Activated naive CD4-positive, alpha-beta T cell treated with anti-CD3 and anti-CD28 coated beads, Interleukin-2, amount 50 U/mL, for 16 hours (primary cell): ENCODE measurements at places on chromosomes 4 and X.

- DNase-seq, result no peak
These were observed 245.4 kb downstream of the NAF1 start for GRCh38 chr4:162921178-162921785.

DNA sequence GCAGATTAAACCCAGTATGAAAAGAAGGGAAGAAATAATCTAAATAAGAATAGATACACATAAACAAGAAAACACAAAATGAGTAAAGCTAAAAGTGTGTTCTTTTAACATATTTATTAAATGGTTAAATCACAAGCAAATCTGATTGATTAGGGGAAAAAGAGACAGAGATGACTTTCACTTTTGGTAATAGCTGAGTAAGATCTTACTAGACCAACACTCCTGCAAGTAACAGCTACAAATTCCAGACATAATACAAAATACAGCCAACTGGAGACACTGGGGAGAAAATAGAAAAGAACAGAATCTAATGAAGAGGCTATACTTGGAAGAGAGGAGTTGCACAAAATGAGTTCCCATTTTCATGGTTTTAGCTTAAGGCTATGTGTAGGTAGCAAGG is 33.5 kb downstream of the OR13H1 start:
- no peak for DNase-seq

- peak; percentile 63 for DNase-seq
These were observed 895 bp downstream of the USP51 start for GRCh38 chrX:55488593-55489313.

- no peak for DNase-seq
These were observed 69.7 kb upstream of the NOCT start for GRCh38 chr4:138945840-138946239.

- DNase-seq, result no peak
These were observed 19.4 kb downstream of the RPS6KA6 start for GRCh38 chrX:84168574-84168973.

- DNase-seq, result no peak
These were observed 10.0 kb downstream of the FBXW7 start for GRCh38 chr4:152525878-152526277.

- no peak for DNase-seq
These were observed 13.6 kb downstream of the GASK1B start for GRCh38 chr4:158159054-158159717.

DNA sequence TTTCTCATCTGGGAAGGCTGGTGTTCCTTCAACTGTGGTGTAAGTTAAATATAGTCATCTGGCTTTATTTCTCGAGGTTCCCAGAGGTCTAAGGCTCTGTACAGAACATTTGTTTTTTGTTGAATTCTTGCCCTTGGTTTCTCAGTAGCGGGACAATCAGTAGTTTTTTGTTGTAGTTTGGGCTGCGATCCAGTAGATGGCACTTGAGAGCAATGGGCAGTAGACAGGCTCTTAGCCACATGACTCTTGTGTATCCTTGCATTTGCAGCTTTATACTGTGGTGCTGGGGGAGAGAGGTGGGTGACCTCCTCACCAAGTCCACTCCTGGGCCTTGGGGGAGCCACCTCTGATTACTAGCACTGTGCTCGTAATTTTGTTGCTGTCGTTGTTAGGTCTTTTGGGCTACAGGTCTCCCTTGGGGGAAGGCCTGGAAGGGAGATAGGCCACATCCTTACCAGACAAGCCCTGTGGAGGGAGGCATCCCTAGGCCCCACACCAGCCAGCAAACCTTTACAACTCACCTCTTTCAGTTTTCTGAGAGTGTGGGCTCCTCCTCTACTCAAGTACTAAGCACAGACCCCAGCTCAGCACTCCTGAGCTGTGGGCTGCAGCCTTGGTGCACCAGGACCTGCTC is 8.1 kb downstream of the ETDB start:
- peak; percentile 31 for DNase-seq

GRCh38 chr4:129384974-129385373 is 289.0 kb downstream of the C4orf33 start:
- no peak for DNase-seq

- no peak for DNase-seq
These were observed 99.7 kb upstream of the CXCL13 start for GRCh38 chr4:77505958-77506319.

DNA sequence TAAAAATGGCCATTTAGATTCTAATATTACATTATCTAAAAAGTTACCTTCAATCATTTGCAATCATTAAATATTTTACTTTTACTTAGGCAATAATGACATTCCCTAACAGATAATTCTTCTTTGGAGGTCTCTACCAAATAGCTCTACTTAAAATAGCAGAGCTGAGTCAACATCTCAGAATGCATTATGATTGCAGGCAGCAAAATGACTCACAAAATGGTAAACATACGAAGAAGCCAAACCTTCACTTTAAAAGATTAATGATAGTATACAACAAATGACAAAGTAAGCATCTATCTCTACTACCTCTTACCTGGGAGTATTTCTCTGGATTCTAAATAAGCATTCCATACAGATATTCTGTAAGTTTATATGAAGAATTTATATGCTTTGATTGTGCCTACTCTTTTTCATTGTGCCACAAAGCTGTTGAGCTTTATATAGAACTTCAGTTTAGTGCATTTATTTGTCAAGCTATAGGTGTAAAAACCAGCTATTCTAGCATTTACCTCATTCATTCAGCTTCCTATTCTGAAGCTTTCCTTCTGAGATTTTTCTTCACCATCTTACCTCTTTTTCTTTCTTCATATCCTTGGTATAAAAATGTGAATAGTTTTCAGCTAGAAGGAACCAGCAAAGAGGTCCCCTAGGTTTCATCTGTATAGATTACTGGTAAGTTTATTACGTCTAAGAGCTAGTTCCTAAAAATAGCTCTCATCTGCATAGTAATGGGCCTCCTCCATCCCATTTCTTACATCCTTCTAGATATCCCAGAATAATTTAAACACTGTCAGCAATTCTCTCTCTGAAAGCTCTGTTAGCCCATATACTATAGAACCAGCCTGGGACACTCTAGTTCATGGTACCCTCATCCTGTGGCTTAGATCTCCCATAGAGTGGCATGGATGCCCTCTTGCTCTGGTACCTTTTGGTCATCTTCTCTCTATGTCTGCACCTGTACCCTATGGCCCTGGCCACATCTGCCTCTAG is 17.2 kb upstream of the SPCS3 start:
- no peak for DNase-seq

GRCh38 chr4:14515556-14515955 is 486.7 kb upstream of the CPEB2 start:
- no peak for DNase-seq

GRCh38 chr4:1901127-1901526 is 29.9 kb downstream of the NSD2 start:
- no peak for DNase-seq

- DNase-seq, result no peak
These were observed at the start of gene CLNK for GRCh38 chr4:10684631-10685030. TSS of gene CLNK (minus strand) at chr4:10684768. CDS start at chr4:10667869, 16,899 bp downstream.

- no peak for DNase-seq
These were observed 7.9 kb downstream of the TBX22 start for GRCh38 chrX:80022363-80023031.

DNA sequence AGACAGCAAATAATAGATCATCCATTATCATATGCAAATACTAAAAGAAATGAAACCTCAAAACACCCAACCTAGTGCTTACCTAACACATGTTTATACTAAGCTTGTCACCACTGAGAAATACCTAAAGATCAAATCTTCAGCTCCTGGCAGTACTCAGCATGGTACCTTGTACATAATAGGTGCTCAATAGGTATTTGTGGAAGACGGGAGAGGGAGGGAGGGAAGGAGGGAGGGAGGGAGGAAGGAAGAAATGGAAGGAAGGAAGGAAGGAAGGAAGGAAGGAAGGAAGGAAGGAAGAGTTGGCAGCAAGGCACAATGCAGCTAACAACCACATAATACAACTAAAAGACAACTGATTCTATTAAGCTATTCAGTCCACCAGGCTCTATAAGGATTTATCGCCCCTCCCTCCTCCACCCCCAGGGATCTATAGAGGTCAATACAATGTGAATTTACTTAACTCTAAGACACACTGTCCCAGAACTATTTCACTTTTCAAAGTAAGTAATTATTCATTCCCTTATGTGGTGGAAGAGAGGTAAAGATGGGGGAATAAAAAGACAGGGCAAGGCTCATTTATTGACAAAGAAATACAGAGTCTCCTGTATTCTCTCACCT is 328.9 kb downstream of the PAPSS1 start:
- no peak for DNase-seq

DNA sequence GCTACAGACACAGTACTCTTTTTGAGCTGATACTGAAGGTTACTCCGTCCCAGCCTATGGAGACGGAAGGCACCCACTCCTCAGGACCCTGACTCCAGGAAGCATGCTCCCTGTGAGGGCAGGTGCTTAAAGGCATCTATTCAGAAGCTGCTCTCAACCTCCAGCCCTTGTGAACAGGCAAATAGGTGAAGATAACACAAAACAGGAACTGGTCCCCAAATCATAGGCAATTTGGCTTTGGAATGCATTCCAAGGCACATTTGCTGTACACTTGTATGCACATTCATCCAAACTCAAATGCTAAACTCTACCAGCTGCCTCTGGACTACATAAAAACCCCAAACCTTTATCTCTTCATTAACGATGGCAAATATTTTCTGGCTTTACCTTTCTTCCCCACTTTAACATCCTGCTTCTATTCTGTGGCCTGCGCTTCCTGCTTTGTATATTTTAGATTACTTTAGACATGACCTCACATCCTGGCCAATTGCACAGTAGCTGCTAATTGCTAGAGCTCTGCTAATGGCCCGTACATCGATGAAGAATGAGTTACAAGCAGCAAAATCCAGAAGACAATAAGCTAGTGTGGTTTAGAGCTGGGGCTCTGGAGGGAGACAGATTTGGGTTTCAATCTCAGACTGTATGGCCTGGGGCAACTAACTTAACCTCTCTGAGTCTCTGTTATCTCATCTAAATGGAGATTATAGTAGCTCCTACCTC is 3.2 kb downstream of the SEL1L3 start:
- DNase-seq, result no peak

GRCh38 chr4:10186228-10187214 is 69.9 kb upstream of the WDR1 start:
- no peak for DNase-seq

DNA sequence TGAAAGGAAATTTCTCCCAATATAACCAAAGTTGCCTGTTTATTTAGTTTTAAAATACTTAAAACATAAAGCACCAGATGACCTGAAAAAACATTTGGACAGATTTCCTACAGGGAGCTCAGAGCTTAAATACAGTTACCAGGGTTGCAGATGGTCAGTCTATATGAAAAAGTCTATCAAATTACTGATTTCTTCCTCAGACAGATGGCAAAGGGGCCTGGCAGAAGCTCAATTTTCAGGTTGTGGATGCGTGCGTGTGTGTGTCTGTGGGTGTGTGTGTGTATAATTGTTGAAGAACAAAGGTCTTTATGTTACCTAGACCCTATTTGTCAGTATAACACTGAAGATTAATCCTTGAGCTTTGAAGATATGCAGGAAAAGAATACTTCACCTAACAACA is 169.4 kb downstream of the MAD2L1 start:
- no peak for DNase-seq

- DNase-seq, result no peak
These were observed 486.6 kb upstream of the PCDH10 start for GRCh38 chr4:132662456-132662855.

- DNase-seq, result no peak
These were observed 232.4 kb downstream of the PPP3CA start for GRCh38 chr4:101114936-101115372.

GRCh38 chr4:124253080-124253479 is 459.5 kb downstream of the ANKRD50 start:
- DNase-seq, result no peak

- no peak for DNase-seq
These were observed 14.0 kb downstream of the TIMP1 start for GRCh38 chrX:47596256-47596655.

GRCh38 chr4:11268149-11268548 is 160.5 kb downstream of the HS3ST1 start:
- DNase-seq, result no peak

- no peak for DNase-seq
These were observed 653.0 kb downstream of the C4orf33 start for GRCh38 chr4:129748991-129749390.

GRCh38 chrX:94058728-94059382 is 384.8 kb downstream of the FAM133A start:
- no peak for DNase-seq

- no peak for DNase-seq
These were observed 149.3 kb downstream of the PALLD start for GRCh38 chr4:168646001-168646768.

GRCh38 chrX:120291211-120291610 is 20.1 kb downstream of the TMEM255A start:
- DNase-seq, result no peak

DNA sequence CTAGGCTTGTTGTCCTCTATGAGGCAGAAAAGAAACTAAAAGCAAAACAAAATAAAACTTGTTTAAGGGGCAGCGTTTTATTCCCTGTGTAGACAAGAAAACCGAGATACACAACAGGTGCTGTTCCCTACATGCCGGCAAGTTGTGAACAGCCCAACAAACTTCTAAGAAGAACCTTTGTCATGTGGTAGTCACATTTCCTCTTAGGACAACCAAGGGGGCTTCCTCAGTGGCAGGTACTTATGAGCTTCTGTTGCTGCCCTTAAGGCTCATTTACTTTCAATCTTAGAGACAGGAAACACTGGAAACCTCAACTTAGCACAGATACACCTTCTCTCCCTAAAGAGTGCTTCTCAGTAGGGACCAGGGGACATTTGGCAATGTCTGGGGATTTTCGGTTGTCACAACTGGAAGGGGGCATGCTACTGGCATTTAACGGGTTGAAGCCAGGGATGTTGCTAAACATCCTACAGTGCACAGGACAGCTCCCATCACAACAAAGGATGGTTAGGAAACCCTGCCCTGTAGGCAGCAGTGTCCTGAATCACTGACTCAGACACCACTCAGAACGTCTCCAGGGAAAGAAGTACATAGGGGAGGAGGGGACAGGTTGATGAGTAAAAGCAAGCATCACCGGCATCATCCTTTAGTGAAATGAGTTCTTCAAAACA is 111.0 kb downstream of the ASB9 start:
- peak; percentile 15 for DNase-seq

DNA sequence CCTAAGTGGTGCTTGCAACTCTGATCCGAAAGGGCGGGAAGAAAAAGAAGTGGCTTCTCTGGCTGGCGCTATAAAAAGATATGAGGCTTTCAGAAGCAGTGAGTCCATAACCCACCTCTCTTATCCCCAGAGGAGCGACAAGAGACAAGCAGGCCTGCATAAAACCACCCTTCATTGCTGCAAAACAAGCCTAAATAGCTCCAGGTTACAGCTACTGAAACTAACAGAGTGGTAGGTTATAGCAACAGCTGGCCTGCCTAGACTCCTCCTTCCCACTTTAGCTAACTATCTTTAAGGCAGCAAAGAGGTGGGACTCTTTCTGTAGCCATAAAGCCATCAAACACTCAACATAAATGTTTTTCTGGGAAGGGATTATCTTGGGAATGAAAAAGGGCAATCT is 245.0 kb upstream of the GPR101 start:
- DNase-seq, result no peak

- DNase-seq, result no peak
These were observed 4.8 kb upstream of the STBD1 start for GRCh38 chr4:76301775-76302162.

DNA sequence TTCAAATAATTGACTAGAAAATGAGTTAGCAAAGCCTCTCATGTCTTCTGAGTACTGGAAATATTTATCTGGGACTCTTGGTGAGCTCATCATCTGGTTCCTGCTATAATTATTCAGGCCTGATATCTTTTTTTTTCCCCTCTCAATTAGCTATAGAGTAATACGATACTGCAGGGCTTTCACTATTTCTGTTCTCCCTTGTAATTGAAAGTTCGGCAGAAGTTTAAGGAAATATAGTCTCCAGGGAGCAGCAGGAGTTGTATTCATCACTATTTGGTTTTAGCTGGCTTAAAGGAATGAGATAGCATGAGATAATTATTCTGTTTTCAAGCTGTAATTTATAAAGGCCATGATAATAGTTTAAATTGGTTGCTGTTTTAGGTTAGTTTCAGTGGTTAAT is 378.6 kb upstream of the EPHA5 start:
- DNase-seq, result no peak
